T-helper 17 cell (primary cell): ENCODE measurements at places on chromosomes 3 and 15.

GRCh38 chr3:106452096-106452495, 583.3 kb upstream of the CBLB start:
- no peak for DNase-seq

GRCh38 chr3:133038089-133038730, at the start of gene TMEM108:
TSS of gene TMEM108 (plus strand) at chr3:133038391.
- DNase-seq = no peak

DNA sequence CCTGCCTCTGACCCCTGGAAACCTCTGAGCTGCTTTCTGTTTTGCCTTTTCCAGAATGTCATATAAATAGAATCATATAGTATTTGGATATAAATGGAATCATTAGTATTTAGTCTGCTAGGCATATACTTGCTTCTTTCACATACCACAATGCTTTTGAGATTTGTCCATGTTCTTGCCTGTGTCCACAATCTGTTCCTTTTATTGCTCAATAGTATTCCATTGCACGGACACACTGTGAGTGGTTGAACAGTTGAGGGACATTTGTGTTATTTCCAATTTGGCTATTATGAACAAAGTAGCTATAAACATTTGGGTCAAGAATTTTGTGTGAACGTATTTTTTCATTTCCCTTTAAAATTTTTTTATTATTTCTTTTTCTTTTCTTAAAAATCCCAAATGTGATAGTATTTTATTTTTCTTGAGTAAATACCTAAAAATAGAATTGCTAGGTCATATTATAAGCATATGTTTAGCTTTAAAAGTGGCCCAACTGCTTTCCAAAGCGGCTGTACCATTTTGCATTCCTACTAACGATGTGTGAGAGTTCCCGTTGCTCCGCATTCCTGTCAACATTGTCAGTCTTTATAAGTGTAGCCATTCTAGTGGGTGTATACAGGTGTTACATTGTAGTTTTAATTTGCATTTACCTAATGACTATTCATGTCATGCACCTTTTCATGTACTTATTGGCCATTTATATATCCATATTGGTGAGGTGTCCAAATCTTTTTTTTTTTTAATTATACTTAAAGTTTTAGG, 26.5 kb downstream of the WDR53 start:
- DNase-seq = no peak

DNA sequence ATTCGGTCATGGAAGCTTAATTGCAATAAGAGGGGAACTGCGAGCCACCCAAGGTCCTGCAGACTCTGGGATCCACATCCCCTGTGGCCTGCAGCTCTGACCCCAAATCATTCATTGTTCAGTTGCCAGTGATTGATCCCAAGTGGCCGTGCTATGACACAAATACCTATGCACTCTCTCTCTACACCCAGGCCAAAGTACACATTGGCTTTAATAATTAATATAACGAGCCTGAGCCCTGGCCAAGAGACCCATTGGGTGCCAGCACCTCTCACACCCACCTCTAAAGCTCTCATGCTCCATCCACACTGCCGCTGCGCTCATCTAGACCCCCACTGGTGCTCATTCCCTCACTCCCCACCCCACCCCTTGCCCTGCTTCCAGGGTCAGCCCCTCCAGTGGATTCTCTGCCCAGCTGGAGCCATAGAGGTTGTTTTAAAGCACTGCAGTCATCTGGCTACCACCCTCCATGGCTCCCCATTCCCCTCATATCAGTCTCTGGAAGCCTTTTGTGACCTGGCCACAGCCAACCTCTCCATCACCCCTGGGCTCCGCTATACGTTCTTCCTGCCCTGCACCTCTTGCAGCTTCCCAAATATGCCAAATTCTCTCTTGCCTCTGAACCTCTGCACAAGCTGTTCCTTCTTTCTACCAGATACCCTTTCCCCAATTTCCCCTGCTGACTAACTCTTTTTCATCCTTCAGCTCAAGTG, 37.7 kb upstream of the SLC6A6 start:
- DNase-seq = no peak

DNA sequence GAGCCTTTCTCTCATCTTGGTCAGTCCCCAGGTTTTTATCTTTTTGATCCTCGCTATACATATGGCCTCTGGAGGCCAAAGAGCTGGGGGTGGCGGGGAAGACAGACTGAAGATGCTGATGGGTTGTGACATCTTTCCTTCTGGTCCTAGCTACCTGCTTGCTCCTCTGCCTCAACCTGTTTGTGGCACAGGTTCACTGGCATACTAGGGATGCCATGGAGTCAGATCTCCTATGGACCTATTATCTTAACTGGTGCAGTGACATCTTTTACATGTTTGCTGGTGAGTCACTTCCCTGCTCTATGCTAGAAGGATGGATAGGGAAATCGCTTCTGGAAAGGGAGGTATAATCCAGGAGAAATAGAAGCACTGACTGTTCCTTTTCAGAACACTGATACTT, 8.8 kb downstream of the TMEM202 start:
- DNase-seq = no peak

DNA sequence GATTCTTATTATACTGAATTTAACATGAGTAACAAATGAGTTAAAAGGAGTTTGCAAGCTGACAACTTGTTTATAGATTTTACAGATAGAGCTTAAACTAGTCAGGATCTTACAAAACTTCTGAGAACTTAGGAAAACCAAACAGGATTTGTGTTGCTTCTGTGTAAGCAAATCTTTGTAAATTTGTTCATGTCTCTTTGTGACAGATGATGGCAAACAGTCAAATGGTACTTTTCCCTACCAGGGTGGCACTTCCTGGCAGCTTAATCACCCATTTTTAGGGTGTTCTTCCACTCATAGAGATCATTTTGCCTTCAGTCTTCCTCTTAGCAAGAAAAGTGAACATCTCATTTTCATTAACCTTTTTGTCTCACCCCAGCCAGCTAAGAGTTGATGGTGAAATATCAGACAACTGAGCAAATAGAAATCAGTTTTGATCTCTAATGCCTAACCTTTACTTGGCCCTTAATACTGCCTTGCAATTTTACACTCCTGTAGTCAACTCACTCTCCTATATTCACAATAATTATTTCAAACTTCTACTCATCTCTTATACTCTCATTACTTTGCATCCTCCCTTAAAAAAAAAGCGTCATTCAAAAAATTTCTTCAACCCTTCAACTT, 23.7 kb upstream of the NECTIN3 start:
- DNase-seq = no peak

GRCh38 chr3:194194051-194194756, 58.3 kb downstream of the HES1 start:
- no peak for DNase-seq

DNA sequence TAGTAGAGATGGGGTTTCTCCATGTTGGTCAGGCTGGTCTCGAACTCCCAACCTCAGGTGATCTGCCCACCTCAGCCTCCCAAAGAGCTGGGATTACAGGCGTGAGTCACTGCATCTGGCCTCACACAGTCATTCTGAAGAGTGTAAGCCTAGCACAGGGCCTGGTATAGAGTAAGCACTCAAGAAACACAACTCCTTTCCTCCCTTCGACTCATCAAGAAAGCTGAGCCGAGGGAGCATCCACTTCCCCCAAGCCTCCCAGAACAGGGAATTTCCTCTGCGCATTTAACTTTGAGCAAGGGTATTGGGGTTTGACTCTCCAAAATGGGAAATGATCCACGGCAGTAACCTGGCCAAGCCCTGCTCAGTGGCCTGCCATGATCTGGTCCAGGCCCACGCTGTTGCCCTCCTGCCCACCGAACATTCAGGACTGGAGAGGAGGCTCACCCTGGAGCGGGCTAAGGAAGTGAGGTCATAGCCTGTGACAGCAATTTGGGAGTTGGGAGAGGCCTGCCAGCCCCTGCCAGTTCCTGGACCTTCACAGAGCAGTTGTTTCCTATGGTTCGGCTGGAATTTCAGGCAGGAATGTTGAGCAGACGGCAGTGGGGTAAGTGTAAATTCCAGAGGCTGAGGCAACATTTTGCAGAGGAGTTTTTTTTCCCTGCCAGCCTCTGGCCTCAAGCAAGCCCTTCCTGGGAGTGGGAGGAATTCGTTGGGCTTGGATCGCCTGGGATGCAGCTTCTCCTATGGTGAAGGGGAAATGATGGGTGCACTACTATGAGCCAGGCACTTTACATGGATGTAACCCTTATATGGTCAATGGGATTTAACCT, 21.2 kb upstream of the SMAD3 start:
- DNase-seq = no peak

DNA sequence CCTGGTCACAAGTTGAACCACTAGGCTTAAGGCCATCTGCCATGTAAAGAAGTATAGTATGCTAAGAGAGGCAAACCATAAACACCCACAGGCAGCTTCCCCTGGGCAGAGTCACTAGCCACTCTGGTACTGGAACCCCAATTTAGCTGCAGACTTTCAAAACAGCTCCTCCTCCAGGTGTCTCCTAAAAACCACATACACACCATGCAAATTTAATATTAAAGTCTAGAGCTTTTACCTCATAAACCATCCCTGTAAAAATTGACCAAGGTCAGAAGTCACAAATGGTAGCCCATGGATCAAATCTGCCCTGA, 99.1 kb upstream of the STT3B start:
- DNase-seq = no peak

DNA sequence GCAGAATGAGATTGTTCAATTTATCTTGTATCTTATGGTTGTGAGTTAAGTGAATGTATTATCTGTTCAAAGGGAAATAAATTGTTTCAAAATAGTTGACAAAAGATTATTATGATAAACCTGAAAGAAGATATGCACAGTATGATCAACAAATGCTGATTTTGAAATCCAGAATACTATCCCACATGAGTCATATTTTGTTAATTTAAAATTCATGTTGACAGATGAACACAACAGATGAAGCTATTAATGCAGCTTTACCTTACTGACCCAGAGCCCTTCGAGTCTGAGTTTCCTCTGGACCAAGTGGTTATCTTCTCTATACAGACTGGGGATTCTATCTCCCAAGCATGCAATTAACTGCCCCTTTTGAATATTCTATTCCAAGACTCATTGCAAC, 482.8 kb downstream of the FGF12 start:
- no peak for DNase-seq
